Left renal pelvis (tissue), 4 donors: ENCODE measurements at places on chromosomes 5 and 9. TPM values are rescaled to one million over a fixed set of nuclear protein-coding genes. Genes with fewer than 3 reads are reported as not detected.

DNA sequence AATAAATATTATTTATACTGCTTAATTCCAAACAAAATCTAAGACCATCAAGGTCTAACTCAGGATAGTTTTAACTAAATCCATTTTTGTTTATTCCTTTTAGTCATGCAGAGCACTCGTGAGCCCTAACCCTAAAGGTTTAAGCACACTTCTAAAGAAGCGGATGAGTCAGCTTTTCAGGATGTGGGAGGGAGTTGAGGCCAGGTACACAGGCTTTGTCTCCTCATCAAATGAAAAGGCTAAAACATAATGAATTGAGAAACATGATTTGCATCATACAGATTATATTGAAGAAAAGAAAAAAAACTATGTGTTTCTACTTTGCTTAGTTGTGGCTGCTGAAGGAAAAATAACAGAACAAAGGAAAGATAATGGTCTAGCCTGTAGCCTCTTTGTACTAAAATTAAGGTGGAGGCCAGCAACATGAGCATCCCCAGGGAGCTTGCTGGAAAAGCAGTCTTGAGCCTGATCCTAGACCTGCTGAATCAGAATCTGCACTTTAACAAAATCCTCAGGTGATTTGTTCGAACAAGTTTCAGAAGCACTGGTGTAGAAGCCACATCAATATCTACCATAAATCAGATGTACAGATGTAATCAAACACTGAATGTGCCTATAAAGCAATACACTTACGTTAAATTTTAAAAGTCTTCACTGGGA, 21.1 kb upstream of the ISCA1 start:
- DNase-seq = no peak

The LRRC19 gene
- 15.6 TPM for polyA plus RNA-seq

The SEC16A gene
- polyA plus RNA-seq = 72.4 TPM

The UBE2R2 gene
- 74.0 TPM for polyA plus RNA-seq

The LTC4S gene
- 4.1 TPM for polyA plus RNA-seq

- no peak for DNase-seq
These were observed 158.9 kb upstream of the EGFLAM start for GRCh38 chr5:38099205-38100168.

The FAM221B gene
- 0.35 TPM for polyA plus RNA-seq

DNA sequence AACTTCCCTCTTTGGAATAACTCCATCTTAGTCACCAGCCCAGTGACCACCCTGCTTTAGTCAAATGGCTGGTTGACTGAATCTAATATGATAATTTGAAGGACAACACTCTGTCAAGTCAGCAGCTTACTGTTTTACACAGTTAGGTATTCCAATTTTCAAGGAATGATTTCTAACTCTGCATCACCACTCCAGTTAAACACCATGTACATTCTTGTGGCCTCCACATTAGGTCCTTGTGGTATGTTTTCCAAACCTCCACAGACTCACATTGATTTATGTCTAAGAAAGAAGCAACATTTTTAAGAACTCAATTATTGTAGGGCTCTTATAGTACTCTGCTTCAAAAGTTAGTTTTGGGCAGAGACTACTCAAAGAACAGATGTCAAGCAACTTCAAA, 110.7 kb downstream of the TLE1 start:
- no peak for DNase-seq

GRCh38 chr5:137778772-137779564, 24.8 kb upstream of the HNRNPA0 start:
- DNase-seq = no peak

- DNase-seq = no peak
These were observed 2.3 kb upstream of the ACSL6 start for GRCh38 chr5:132013711-132014110.

GRCh38 chr9:91395553-91396471, 27.8 kb downstream of the NFIL3 start:
- DNase-seq = no peak

The TRIM41 gene
- polyA plus RNA-seq = 29.1 TPM

DNA sequence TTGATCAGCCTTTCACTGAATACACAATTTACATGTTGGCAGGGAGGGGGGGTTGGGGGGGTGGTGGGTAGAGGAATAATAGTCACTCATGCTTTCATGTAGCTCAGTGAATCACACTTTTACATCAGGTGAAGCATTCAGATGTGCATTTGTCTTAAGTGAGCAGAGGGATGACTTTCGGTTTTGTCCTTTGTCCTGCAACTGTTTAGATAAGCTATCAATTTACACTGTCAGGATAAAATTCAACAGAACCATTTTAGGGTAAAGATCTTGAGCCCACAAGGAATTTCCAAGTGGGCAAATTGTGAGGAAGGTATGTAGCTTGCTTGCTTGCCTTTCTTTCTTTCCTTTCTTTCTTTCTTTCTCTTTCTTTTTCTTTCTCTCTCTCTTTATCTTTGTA, 576.2 kb downstream of the MTRR start:
- DNase-seq = no peak

- DNase-seq = no peak
These were observed 26.2 kb downstream of the RAD23B start for GRCh38 chr9:107309271-107309670.

The SIT1 gene
- not detected for polyA plus RNA-seq

GRCh38 chr5:68456756-68457217, 241.2 kb downstream of the PIK3R1 start:
- no peak for DNase-seq

DNA sequence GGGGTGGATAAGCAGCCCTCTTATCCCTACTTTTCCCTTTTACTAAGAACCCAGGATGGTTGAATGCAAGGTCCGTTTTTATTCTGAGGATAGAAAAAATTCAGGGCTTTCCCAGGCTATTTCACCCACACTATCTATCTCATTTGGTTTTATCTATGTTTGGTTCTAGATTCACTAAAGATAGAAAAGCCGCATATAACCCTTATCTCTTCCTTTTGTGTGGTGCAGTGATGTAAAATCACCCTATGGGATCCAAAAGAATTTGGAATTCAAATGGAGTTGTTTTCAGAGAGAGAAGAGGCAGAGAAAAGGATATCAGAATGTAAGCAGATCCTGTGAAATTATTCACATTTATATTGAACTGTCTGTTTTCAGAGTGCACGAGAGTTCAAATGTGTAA, 236.3 kb upstream of the RFX3 start:
- DNase-seq = no peak

DNA sequence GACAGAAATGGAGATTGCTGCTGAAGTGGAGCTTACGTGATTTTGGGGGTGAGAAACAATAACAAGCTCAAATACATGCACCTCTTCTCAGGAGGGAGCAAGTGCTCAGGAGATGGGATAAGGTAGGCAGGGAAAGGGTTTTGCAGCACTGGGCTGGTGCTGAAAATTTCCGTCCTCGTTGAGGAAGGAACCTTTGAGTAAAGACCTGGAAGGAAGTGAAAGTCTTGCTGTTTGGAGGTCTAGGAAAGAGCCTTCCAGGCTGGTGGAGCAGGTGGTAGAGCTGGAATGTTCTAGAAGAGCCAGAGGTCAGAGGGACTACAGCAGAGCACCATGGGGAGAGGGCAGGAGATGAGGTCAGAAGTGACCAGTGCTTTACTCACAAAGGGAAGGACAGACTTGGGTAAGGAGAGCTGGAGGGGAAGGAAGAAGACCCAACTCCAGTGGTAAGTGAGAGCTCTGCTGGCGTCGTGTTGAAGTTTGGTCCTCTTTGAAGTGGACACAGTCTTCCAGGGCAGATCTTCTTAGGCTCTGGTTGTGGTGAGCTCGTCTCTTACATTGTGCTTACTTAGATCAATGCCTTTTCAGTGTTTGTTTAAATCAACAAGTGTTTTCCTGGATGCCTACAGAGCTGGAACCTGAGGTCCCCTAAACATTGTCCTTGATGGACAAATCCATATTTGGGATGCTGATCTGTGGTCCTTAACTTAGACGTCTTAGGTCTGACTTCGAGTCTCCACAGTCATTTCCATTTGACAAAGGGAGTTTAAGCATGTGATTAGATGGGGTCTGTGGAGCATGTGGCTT, 21.0 kb downstream of the ANKRD33B start:
- DNase-seq = no peak

DNA sequence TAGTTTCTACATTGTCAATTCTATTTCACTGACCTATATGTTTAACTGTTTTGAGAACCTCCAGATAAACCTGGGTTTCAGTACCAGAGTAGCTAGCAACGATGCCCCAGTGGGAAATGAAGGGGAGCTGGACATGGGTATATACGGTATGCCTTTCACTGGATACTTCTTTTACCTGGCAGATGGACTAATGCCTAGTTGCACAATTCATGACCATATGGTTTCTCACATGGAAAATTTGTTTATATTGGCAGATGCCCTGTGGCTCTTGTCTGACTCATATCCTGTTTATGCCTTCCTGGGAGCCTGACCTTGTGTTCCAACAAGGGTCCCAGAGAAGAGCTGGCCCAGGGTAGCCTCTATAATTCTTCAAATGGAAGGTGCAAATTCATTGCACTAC, 144.1 kb downstream of the MAT2B start:
- DNase-seq = no peak

GRCh38 chr5:11146171-11146570, 385.1 kb upstream of the DAP start:
- DNase-seq = no peak

DNA sequence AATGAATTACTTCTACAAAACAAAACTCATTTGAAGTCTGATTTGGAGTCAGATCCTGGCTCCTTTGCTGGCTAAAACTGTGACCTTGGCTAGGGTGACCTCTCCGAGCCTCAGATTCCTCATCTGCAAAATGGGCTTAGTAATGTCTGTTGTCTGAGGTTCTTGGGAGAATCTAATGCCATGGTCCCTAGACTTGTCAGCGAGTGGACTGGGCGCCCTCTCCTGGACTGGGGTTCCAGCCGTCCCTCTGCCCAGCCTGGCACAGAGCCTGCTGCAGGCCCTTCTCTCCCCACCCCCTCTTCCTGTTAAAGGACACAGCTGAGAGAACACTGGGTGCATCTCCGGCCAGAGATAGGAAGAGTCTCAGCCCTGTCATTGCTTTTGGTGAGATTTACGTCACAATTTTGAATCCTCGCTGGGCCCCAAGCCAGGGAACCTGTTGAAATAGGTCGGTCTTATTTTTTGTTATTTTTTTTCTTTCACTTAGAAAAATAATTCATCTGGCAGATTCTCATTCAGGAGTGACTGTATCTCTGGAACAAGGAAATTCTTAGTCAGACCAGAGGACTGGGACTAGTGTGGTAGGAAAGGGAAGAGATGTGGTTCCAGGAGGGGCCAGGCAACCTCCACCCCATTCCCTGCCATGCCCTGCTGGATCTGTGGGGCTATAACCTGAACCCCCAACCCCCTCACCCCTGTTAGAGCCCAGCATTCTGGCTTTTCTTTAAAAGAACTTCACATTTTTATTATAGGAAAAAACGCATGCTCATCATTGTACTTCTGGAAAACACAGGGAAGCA, 48.2 kb upstream of the RPL26L1 start:
- no peak for DNase-seq

- DNase-seq = no peak
These were observed 18.2 kb upstream of the SLCO4C1 start for GRCh38 chr5:102314328-102314727.

The C9orf153 gene
- 0.29 TPM for polyA plus RNA-seq

The CLINT1 gene
- 129 TPM for polyA plus RNA-seq

GRCh38 chr9:134853893-134854292, 26.7 kb upstream of the FCN2 start:
- no peak for DNase-seq

- DNase-seq = no peak
These were observed 590.4 kb upstream of the SEMA6A start for GRCh38 chr5:117165068-117165467.

The WWC1 gene
- 97.0 TPM for polyA plus RNA-seq

The CRHBP gene
- polyA plus RNA-seq = 6.4 TPM

DNA sequence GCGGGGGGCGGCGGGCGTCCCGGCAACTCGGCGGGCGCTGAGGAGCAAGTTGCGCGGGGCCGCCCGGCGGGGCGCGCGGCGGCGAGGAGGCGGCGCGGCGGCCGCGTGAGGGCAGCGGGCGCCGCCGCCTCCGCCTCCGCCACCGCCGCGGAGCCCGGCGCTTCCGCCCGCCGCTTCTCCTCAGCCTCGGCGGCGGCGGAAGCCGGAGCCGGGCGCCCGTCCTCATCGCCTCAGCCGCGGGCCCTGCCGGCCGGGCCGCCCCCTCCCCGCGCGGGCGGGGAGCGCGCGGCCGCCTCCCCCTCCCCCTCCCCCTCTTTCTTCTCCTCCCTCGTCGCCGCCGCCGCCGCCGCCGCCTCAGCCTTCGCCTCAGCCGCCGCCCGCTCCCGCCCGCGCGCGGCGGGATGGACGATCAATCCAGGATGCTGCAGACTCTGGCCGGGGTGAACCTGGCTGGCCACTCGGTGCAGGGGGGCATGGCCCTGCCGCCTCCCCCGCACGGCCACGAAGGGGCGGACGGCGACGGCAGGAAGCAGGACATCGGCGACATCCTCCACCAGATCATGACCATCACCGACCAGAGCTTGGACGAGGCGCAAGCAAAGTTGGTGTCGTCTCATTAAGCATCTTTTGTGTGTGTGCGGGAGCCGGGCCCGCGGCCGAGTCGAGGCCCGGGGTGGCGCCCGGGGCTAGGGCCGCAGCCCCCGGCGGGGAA, at the start of gene PBX3:
TSS of gene PBX3 (plus strand) at position 321 of the 712 bp plus-strand sequence.
- no peak for DNase-seq

The NKD2 gene
- 7.8 TPM for polyA plus RNA-seq

GRCh38 chr9:129254566-129255287, 76.7 kb upstream of the IER5L start:
- DNase-seq = no peak

DNA sequence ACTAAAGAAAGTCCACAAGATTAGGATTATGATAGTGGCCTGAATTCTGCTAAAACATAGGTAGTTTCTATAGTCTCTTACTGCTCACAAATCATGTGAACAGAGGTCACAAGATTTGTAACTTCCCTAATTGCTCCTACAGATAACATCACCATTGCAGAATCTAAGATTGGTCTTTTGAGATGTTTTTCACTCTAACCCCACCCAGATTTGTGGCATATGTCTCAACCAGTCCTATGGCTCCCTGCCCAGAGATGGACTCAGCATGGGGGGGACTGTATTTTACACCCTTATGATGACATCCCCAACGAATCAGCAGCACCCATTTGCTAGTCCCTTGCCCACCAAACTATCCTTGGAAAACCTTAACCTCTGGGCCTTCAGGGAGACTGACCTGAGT, 1046.2 kb downstream of the CDH12 start:
- no peak for DNase-seq

The LCN10 gene
- 1.2 TPM for polyA plus RNA-seq

DNA sequence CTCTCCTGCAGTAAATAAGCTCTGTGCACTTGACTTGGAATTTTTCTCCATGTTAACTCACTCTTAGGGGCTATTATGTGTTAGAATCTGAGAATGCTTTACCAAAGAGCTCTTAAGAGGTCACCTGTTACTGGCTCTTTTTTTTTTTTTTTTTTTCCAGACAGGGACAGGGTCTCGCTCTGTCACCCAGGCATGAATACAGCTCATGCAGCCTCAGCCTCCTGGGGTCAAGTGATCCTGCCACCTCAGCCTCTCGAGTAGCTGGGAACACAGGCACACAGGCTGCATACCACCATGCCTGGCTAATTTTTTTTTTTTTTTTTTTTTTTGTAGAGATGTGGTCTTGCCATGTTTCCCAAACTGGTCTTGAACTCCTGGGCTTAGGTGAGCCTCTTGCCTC, 22.1 kb downstream of the HMGXB3 start:
- DNase-seq = no peak
